ENCODE measurements at places on chromosomes 16 and 17.

GRCh38 chr17:7441266-7441665 lies 2.0 kb downstream of the FGF11 start:
- DNase-seq, result no peak

GRCh38 chr17:81720267-81721071 lies 8.4 kb downstream of the SLC25A10 start:
- DNase-seq, result no peak

DNA sequence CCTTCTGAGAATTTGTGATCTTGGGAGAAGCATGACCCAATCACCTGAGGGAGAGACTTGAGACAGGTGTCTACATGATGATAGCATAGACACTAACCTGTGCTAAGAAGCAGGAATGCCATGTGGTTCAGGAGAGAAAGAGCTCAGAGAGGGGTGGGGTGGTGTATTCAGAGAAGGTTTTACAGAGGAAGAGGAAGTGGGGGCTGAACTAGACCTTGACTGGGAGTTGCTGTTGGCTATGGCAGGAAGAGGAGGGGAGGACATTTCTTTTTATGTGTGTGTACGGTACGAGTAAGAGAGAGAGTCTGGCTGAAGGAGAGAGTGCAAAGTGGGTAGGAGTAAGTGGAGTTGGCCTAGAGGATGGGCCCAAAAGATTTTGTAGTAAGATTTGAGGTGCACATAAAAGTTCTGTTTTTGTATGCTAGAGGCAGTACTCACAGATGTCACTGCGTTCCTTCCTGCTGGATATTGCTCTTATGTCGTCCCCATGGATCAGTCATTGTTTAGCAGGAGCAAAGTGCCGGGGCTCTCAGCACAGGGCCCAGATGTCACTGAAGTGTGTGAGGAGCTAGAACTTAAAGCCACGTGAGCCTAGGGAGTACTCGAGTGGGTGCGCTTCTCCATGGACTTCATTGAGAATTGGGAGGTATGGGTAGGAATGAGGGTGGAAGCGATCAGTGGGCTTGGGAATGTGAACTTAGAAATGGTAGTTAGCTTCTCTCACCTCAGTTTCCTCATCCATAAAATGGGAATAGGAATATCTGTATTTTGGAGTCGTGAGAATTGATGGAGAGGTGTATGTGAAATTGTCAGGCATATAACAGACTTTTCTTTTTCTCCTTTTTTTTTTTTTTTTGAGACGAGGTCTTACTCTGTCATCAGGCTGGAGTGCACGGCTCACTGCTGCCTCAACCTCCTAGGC lies 22.1 kb downstream of the SLC7A6 start:
- DNase-seq, result no peak

GRCh38 chr16:4212934-4213296 lies 29.0 kb downstream of the SRL start:
- peak; percentile 30 for DNase-seq

DNA sequence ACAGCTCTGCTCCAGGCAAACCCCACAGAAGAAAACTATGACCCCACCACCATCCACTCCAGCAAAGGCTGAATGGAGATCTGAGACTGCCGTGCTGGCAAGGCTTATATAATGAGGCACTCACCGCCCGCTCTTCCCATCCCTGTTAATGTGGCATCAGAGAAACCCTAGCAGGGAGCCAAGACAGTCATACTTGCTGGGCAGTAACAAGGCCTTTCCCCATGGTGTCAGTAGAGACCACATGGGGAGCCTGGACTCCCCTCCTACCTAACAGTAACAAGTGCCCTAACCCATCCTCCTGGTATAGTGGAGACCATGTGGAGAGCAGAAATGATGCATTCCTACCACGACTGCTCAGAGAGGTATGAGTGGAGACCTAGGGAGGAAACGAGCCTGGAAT lies 235.2 kb downstream of the C16orf78 start:
- peak; percentile 17 for DNase-seq

DNA sequence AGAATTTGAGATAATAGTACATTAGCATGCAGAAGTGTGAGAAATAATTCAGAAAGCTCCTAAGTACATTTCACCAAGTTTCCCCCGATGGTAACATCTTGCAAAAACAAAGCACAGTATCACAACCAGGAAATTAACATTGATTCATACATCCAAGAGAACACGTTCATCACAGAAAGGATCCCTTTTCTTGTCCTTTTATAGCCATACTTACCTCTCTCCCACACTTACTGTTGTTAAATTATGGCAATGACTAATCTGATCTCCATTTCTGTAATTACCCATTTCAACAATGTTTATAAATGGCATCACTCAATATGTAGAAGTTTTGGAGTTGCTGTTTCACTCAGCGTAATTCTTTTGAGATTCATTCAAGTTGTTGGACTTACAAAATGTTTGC lies 1260.0 kb downstream of the CDH8 start:
- no peak for DNase-seq

Data from fibroblast of villous mesenchyme (primary cell).